ENCODE measurements at places on chromosomes 3 and 15.

GRCh38 chr3:157840564-157840963 lies 265.7 kb downstream of the SHOX2 start:
- no peak for DNase-seq

- no peak for DNase-seq
Measured at GRCh38 chr3:182514236-182514964, 278.9 kb upstream of the ATP11B start.

GRCh38 chr3:1587426-1587825 lies 494.6 kb downstream of the CNTN6 start:
- no peak for DNase-seq

GRCh38 chr3:113161661-113162060 lies 49.7 kb upstream of the BOC start:
- DNase-seq = no peak

DNA sequence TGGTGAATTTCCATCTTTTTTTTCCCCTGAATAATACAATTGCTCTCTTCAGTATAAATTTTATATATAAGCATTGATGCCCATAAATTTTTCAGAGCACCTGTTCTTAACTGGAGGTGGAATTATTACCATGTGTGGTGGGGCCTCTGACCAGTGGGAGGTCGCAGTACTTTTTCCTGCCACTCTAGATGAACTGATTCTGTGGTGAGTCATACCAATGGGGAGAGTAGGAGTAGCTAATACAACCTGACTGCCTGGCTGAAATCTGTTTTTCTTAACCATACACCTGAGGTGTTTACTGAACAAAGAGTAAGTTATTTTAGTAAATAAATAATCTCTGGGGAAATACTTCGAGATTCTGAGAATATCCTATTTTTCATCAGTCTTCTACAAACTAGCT lies 67.2 kb downstream of the UNC13C start:
- DNase-seq = no peak

DNA sequence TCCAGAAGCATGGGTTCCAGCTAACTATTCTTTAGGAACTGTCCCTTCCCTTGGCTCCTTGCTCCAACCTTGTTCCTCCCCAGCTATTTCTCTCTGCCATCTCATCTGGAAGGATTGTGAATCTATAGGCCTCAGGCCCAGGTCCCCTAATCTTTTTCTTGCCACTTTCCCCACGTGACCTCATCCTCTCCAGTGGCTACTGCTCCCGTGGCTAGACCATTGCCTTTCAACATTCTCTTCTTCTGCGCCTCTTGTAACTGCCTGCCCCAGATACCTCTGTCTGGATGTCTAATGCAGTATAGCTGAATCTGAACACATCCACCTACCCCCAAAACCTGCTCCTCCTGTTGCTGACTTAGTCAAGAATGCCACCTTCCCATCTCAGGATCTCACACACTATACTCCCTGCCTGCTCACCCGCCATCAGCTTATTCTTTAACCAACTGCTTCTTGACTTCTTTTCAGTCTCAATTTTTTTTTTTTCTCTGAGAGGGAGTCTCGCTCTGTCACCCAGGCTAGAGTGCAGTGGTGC lies 5.2 kb downstream of the GPX1 start:
- no peak for DNase-seq

All from astrocyte of the cerebellum (primary cell).